Chondrocyte (in vitro differentiated cells): ENCODE measurements at places on chromosomes 7 and 10. TPM values are rescaled to one million over a fixed set of nuclear protein-coding genes. Genes with fewer than 3 reads are reported as not detected.

The ANKRD30A gene
- not detected in 3 replicates for total RNA-seq

The OR2A12 gene
- not detected in 3 replicates for total RNA-seq

DNA sequence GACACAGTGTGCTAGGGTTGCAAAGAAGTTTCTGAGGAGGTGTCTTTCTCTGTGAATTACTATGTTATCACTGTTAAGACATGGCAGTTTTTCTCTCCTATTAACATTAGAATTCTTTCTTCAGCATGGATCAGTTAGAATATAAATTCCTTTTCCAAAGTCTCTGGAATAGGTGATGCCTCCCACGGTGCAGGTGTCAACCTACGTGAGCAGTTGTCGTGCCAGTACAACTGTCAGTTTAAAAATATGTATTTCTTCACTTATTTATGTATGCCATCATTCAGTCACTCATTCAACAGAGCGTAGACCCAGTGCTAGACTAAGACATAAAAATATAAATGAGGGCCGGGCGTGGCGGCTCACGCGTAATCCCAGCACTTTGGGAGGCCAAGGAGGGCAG is 83.5 kb downstream of the TACC2 start:
- no peaks in the 10 kb centered on the region for H3K27me3 ChIP-seq
- no peak overlapping the region for H3K27ac ChIP-seq
- no peak overlapping the region for H3K4me3 ChIP-seq
- no peak for DNase-seq
- H3K36me3 ChIP-seq = no peaks in the 10 kb centered on the region

DNA sequence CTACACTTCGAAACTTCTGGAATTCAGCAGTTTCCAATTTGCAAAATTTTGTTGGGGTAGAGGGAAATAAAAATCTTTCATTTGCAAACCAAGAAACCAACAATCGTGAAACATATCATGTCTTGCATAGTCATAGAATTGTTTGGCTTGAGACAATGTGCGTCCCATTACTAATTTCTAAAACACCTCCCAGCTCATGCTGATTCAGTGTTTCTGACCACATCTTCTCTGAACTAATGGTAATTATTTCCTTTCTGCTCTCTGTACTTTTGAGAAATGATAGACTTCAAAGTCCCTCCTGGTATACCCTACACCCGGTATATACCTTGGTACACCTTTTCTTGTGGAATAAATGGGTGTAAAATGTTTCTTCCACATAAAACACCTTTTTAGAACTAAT is 41.8 kb upstream of the TSPAN13 start:
- peaks cover 12% of the 10 kb centered on the region for H3K4me1 ChIP-seq
- no peaks in the 10 kb centered on the region for H3K27me3 ChIP-seq
- H3K27ac ChIP-seq = no peak overlapping the region
- H3K4me3 ChIP-seq = no peak overlapping the region
- peaks cover 6% of the 10 kb centered on the region for H3K36me3 ChIP-seq

- H3K27me3 ChIP-seq = no peaks in the 10 kb centered on the region
- DNase-seq = no peak
- H3K36me3 ChIP-seq = no peaks in the 10 kb centered on the region
These were observed 70.5 kb downstream of the AOAH start for GRCh38 chr7:36653663-36654355.
